ENCODE measurements at places on chromosomes 4 and X.

DNA sequence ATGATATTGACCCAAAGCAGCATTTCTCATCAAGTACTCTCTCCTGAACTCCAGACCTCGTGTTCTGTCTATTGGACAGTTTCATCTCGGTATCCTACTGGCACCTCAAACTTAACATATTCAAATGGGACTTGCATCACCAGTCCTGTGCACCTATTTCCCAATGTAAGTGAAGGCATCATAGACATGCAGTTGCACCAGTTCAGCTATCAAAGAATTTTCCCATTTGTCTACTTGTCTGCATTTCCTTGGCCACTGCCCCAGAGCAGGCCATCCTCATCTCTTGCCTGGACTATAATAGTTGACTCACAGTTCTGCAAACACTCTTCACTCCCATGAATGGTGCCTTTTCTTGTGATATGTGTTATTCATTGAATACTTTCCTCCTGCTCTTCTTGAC lies 11.3 kb upstream of the LIMCH1 start:
- no peak for DNase-seq

GRCh38 chrX:19846995-19847790 lies 40.2 kb downstream of the SH3KBP1 start:
- no peak for DNase-seq

DNA sequence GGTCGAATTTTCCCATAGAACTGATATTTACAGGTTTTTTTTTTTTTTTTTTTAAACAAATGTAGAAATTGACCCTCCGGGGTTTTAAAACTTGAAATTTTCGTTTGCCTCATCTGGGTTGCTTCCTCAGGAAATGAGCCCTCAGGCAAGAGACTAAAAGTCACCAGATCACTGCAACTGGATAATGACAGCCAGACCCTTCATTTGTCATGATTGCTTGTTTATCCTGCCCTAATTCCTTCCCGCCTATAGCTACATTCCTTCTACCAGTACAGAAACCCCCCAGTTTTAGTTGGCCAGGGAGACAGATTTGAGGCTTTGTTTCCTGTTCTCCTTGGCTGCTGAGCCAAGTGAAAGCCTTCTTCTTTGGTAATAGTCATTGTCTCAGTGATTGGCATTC lies 44.0 kb upstream of the IGFBP7 start:
- DNase-seq = no peak

GRCh38 chr4:54902271-54902670 lies 223.1 kb downstream of the KDR start:
- DNase-seq = no peak

DNA sequence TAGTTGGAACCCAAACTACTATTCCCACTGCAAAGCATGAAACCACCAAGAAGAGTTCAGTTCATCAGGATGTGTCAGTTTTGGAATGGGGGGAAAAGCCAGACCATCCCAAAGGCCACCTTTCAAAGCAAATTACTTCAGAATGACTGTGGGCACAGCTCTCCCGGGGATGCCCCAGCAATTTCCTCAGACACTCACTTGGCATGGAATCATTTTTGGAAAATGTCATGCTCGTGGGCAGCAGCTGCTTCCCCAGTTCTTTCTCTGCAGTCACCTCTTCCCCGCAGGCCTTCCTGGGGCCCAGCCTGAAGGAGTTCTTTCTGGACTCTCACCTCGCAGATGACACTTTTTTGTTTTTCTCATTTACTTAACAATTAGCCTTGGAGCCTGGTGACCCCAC lies 350.3 kb downstream of the NR3C2 start:
- no peak for DNase-seq

GRCh38 chrX:107542500-107542899 lies 85.8 kb upstream of the PRPS1 start:
- DNase-seq = peak; percentile 16

- peak; percentile 5 for DNase-seq
Measured at GRCh38 chr4:76811604-76812412, 86.1 kb downstream of the SOWAHB start.

DNA sequence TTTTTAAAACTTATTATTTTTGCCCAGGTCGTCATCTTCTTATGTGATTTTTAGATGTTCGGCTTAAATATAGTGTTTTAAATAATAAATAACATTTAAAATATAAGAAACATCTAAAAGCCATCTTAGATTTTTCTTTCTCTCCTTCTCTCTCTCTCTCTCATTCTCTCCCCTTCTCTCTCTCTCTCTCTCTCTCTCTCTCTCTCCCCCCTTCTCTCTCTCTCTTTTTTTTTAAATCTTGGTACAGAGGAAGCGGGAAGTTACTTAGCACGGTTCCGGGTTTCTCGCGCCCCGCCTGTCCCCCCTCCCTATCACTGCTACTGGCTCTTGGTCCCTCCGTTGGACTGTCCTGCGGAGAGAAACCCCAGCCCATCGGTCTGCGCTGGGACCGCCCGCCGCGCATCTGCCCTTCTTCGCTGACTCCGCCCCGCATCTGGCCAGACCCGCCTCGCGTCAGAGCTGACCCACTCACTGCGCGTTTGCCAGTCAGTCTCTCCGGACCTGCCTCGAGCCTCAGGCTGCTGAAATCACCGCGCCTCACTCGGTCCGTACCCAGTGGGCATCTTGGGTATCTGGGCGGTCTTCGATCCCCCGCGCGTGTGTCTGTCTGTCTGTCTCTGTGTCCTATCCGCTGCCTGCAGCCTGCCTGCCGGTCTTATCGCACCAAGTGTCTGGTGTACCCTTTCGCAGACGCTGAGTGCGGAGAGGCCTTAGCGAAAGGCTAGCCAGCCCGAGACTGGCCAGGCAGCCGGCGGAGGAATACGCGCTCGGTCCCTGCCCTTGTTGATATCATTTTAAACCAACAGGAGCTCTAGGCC lies at the start of gene PABPC5:
Gene PABPC5 (plus strand): TSS at position 489 of the 818 bp plus-strand sequence. CDS start 739 bp downstream, outside the sequence.
- DNase-seq = peak; percentile 28

GRCh38 chr4:154184238-154184637 lies 307.4 kb downstream of the DCHS2 start:
- DNase-seq = no peak

DNA sequence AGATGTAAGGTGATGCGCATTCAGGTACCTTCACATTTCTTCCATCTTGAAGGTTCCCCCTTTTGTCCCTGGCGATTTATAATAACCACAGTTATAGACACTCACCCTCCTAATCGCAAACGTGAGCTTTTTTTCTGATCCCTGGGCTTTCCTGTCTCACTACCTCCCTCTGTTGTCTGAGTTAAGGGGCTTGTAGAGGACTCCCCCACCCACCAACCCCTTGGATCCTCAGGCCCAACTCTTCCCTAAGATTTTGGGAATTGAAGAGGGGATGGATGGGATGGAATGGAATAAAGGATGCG lies 1.4 kb downstream of the CNKSR2 start:
- DNase-seq = peak; percentile 54

- peak; percentile 57 for DNase-seq
Measured at GRCh38 chr4:90357117-90357710, 230.0 kb downstream of the CCSER1 start.

GRCh38 chr4:136925203-136925602 lies 607.1 kb downstream of the PCDH18 start:
- DNase-seq = no peak

DNA sequence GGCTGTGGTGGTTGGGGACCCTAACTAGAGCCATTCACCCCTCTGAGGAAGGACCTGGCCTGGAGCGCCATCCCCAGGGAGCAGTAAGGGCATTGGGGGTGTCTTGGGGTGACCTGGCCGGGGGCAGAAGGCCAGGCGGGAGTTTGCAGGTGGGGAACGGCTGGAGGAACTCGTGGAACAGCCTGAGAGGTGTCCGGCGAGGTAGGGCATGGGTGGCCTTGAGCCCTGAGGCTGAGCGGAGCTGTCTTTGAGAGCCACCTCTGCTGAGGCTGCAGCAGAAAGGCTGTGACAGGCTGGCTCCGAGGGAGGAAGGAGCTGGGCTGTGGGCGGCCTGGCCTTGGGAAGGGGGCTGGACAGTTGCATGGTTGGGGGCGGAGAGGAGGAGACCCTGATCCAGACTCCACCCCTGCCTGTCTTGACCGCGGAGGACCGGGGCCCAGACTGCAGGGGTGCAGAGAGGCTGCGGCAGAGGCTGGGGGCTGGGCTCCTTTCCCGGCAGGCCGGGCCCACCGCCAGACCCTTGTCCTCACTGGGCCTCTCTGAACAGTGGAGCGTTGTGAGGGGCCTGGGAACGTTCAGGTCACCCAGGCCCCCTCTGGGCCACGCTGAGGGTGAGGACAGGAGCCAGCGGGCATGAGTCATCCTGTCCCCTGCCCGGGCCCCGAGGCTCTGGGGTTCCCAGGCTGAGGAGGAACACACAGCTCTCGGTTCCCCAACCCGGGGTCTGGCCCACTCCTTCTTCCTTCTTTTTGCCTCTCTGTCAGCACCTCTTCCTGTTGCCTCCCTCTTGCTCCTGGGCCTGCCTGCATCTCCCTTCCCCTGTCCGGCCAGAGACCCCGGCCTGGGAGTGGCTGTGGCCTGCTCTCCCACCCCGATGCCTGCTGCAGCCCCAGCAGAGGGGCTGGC lies 8.1 kb downstream of the SH3BP2 start:
- DNase-seq = peak; percentile 71

- no peak for DNase-seq
Measured at GRCh38 chr4:93092765-93093164, 735.8 kb upstream of the ATOH1 start.

DNA sequence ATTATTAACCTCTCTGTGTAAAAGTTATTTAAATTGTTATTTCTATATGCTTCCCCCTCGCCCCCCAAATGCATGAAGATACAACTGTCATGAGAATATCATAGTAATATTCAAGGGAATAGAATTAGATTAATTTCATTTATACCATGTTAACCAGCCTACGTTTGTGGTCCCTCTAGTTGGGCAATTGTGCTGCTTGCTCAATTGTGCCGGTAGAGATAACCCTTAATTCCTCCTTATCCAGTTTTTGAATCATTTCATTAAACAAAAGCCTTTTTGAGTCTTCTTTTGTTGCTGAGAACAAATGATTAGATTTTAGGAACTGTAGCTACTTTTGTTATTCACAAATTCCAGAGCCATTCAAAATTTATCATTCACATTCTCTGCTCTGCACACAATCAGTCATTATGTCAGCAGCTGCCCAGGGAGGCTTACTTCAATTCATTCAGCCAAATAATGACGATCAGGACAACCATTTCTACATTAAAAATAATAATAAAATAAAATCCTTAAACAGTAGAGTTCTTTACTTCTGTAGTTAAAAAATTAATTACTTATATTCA lies 98.1 kb downstream of the ADGRL3 start:
- DNase-seq = no peak

DNA sequence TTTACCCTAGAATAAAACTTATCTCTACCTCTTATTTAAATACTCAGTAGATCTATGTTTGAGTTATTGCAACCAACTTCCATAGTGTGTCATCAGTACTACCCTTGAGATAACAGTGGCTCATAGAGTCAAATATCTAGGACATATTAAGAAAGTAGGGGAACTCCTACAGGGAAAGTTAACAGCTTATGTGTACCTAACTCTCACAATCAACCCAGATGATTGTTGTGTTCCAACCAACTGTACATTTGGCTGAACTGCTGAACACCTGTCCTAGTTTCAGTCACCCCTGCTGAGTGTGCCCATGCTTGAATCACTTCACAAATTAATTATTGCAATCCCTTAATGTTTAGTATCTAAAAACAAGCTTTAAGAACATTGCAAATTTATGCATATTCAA lies 244.2 kb upstream of the GRID2 start:
- no peak for DNase-seq

DNA sequence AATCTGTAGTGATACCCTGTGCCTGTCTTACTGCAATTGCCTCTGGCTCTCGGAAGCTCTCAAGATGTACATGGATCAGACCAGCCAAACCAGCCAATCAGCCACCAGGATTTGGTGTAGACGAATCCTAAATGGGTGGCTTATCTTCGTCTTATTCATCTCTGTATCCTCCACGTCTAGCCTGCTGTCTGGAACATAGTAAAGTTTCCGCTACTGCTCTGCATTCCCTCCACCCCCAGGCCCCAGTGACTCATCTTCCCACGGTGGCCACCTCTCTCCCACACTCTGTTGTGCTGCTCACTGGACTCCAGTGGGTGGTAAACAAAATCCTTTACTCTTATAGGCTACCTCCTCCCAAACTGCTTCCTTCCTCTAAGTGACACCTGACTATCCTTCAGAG lies 37.8 kb downstream of the SEPTIN6 start:
- DNase-seq = no peak

GRCh38 chr4:7967501-7968261 lies 28.0 kb upstream of the AFAP1 start:
- DNase-seq = no peak

GRCh38 chr4:95833711-95834194 lies 6.1 kb upstream of the PDHA2 start:
- DNase-seq = peak; percentile 38

DNA sequence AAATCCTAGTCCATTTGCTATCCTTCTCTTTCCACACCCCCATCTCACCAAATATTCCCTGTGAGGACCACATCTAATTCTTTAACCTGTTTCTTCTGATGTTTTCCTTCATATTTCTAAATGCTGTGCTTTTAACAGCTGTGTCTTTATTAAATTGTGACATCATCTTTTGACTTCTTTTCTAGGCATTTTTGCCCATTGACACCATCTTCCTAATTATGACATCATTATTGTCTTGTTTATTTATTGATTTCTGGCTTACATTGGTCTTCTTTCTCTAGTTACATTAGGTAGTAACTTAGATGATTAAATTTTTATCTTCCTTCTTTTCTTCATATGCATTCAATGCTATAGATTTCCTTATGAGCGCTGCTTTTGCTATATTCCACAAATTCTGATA lies 175.8 kb upstream of the PDE5A start:
- DNase-seq = no peak

DNA sequence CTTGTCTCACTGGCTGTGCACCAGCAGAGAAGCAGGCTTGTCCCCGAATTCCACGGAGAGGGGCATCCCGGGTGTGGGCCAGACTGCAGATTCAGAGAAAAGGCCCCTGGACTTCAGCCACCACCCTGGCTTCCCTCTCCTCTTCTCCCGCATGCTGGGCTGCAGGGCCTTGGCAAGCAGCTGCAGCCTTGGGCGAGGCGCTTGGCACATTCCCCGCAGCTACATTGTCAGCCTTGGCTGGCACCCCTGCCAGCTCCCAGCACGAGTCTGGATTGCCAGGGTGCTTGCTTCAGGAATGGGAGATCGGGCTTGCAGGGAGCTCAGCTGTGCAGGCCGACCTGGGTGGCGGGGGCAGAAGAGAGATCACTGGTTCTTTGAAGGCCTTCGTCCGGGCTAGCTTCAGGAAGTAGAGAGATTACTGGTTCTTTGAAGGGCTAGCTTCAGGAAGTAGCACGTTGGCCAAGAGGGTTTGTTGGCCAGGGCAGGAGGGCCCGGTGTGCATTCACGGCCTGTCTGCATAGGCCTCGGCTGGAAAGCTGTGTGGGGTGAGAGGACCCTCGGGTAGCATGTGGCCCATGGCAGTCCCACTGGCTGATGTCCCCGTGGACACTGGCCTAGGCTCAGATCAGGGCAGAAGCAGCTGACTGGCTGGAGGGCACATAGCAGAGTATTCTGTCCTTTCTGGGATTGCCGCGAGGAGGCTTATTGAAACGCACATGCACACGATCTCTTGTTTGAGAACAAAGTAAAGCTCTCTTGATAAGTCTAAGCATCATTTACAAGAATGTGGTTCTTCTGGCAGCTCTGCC lies 2.7 kb downstream of the ABCD1 start:
- DNase-seq = no peak
